ENCODE measurements at places on chromosomes 7 and 10. TPM values are rescaled to one million over a fixed set of nuclear protein-coding genes. Genes with fewer than 3 reads are reported as not detected.

CALML5 gene
- not detected for total RNA-seq

PSTK gene
- total RNA-seq: 3.2 TPM

KLLN gene
- 0.71 TPM for total RNA-seq

PLXDC2 gene
- 4.3 TPM for total RNA-seq

GNG11 gene
- total RNA-seq: 59.0 TPM

PNLIP gene
- total RNA-seq: not detected

NKX2-3 gene
- total RNA-seq: not detected

PAPOLB gene
- total RNA-seq: under 0.01 TPM

PCLO gene
- total RNA-seq: 2.9 TPM

NPY gene
- total RNA-seq: not detected

EXOC4 gene
- 41.6 TPM for total RNA-seq

KLF14 gene
- not detected for total RNA-seq

OPN1SW gene
- not detected for total RNA-seq

ORAI2 gene
- 60.5 TPM for total RNA-seq

SAMD9L gene
- total RNA-seq: 14.5 TPM

CBX3 gene
- total RNA-seq: 110 TPM

KLHL7 gene
- total RNA-seq: 34.9 TPM

MRPS33 gene
- total RNA-seq: 24.1 TPM

ARHGEF35 gene
- total RNA-seq: 2.5 TPM

MICU1 gene
- 64.7 TPM for total RNA-seq

ALOX5 gene
- total RNA-seq: not detected

SUV39H2 gene
- 9.6 TPM for total RNA-seq

SPDYE8 gene
- not detected for total RNA-seq

OGDHL gene
- total RNA-seq: 0.18 TPM

SEMA4G gene
- 0.29 TPM for total RNA-seq

FFAR4 gene
- not detected for total RNA-seq

ELN gene
- total RNA-seq: 1.7 TPM

LIPN gene
- not detected for total RNA-seq

SFXN2 gene
- 7.4 TPM for total RNA-seq

GLUD1 gene
- total RNA-seq: 221 TPM

NEUROD6 gene
- total RNA-seq: not detected

CTNNA3 gene
- total RNA-seq: not detected

ACTR3C gene
- 4.6 TPM for total RNA-seq

LIPJ gene
- not detected for total RNA-seq

CALD1 gene
- 253 TPM for total RNA-seq

SPDYE5 gene
- total RNA-seq: not detected

ARHGEF5 gene
- 4.6 TPM for total RNA-seq

CACNB2 gene
- 0.35 TPM for total RNA-seq

EFCAB10 gene
- not detected for total RNA-seq

Data from myometrial cell (primary cell).